ENCODE measurements at places on chromosomes 1 and 21.

- H3K36me3 ChIP-seq, result no peaks in the 10 kb centered on the region
- H3K4me3 ChIP-seq, result no peak overlapping the region
- H3K27ac ChIP-seq, result no peak overlapping the region
Measured at GRCh38 chr1:100611086-100611485, 73.1 kb downstream of the GPR88 start.

- DNase-seq, result no peak
- H3K36me3 ChIP-seq, result no peaks in the 10 kb centered on the region
- H3K27ac ChIP-seq, result no peak overlapping the region
- no peaks in the 10 kb centered on the region for H3K27me3 ChIP-seq
- no peak overlapping the region for H3K4me3 ChIP-seq
Measured at GRCh38 chr1:38452246-38452645, 405.7 kb upstream of the POU3F1 start.

DNA sequence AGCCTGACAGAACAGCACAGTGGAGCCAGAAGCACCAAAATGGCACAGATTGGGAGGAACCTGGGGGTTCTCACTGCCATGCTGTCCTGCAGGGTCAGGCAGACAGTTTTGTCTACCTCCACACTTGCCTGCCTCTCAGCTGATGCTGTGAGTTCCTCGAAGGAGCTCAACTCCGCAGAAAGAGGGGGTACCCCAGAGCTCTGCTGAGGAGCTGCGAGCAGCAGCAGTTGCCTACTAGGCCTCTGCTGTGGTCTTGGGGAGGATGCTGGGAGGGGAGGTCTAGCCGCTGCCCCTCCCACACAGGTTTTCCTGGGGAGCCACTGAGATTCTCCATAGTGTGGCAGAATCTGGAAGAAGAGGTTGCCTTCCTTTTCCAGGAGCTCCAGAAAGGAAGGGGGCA lies 192.5 kb downstream of the FOXD2 start:
- no peak overlapping the region for H3K27ac ChIP-seq
- no peak overlapping the region for H3K4me3 ChIP-seq
- no peaks in the 10 kb centered on the region for H3K36me3 ChIP-seq

DNA sequence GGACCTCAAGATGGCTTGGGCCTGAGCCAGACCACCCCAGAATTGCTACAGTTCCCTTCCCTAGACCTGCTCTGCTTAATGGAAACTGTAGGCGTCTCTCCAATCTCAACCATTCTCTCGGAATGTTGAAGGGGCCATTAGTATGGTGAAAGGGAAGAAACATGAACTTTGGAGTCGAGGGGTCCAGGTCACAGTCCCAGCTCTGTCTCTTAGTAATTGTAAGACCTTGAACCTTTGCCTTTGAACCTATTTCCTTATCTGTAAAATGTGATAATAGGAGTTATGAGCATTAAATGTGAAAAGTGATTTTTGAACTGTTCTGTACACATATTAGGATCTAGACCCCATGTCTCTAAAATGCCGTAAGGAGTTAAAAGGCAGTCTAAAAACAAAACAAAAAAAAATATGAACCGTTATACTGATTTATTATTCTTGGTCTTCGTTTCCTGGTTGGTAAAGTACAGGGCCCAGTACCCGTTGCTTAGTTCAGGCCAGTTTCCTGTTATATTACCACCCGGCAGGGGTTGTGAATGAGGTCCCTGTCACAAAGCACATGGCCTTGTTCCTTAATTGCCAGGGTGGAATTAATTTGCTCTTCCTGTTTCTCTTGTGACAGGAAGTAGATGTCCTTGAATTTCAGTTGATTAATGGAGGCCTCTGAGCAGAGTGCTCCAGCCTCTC lies 42.3 kb downstream of the TCEANC2 start:
- no peaks in the 10 kb centered on the region for H3K36me3 ChIP-seq
- H3K27me3 ChIP-seq, result no peaks in the 10 kb centered on the region
- DNase-seq, result no peak
- H3K4me1 ChIP-seq, result no peaks in the 10 kb centered on the region
- H3K27ac ChIP-seq, result no peak overlapping the region
- H3K4me3 ChIP-seq, result no peak overlapping the region

GRCh38 chr1:172600615-172601014 lies 58.3 kb upstream of the FASLG start:
- H3K27me3 ChIP-seq, result no peaks in the 10 kb centered on the region
- H3K27ac ChIP-seq, result no peak overlapping the region
- no peaks in the 10 kb centered on the region for H3K4me1 ChIP-seq

DNA sequence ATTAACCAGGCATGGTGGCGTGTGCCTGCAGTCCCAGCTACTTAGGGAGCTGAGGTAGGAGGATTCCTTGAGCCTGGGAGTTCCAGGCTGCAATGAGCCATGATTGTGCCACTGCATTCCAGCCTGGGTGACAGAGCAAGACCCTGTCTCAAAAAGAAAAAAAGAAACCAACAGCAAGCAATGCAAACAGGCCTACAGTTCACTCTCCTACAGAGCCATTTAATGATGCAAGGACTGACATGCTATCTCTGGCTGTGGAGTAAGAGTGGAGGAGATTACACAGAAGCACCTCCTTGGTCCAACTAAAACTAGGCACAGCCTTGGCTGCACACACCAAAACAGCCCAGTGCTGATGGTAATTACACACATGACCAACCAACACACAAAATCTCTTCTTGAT lies 127.5 kb upstream of the SOD1 start:
- H3K27ac ChIP-seq, result peak overlapping the region; percentile 56
- DNase-seq, result peak; percentile 29
- H3K4me1 ChIP-seq, result peaks cover 13% of the 10 kb centered on the region
- no peaks in the 10 kb centered on the region for H3K36me3 ChIP-seq
- no peaks in the 10 kb centered on the region for H3K27me3 ChIP-seq

All from cardiac muscle cell (in vitro differentiated cells and primary cell).